ENCODE measurements at places on chromosomes 12 and 14. TPM values are rescaled to one million over a fixed set of nuclear protein-coding genes. Genes with fewer than 3 reads are reported as not detected.

DNA sequence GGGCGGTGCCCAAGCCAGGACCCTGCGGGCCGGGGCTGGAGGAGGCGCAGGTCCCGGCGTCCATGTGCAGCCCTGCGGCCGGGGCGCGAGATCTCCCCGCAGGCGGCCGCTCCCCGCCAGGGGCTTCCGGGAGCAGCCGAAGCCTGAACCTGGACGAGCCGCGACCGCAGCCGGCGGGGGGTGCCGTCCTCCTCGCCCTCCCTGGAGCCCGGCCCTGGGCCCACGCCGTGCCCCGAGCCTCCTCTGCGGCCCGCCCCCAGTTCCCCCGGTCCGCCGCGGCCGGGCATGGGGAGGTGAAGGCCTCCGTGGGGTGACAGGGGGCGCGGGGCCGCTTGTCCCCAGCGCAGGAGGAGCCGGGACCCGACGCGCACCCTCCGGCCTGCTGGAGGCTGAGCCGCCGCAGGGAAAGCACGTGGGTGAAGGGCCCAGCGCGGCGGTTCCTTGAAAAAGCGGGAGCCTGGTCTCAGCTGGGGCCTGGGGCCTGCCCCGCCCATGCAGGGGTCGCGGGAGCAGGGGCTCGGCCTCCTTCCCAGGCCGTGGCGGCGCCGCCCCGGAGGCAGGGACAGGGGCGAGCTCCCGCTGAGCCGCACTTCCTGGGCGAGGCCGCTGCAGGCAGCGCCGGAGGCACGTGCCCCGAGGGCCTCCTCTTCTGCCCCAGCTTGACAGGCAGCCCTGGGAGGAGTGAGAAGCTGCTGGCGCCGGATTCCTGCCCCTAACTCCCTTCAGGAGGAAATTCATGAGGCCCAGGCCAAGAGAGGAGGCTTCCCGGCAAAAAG, 55.6 kb upstream of the PPP2R5C start:
- ATAC-seq = peak; percentile 62

DNA sequence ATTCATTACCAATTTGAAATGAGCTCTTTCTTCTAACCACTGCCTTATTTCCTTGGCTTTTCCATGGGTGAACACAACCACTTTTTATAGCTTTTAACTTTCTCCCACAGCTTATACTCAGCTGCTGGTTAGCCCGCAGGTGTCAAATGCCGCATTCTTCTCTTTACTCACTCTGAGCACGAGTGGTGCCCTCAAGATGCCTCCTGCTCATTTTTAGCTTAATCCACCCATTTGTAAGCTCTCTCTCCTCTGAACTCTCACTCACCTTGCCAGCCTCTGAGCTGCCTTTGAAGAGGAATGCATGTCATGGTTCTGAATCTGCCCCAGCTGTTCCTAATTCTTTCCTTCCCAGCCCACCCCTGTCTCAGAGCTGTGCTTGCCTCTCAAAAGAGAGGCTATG, 449.4 kb upstream of the PRICKLE1 start:
- no peak for ATAC-seq

DNA sequence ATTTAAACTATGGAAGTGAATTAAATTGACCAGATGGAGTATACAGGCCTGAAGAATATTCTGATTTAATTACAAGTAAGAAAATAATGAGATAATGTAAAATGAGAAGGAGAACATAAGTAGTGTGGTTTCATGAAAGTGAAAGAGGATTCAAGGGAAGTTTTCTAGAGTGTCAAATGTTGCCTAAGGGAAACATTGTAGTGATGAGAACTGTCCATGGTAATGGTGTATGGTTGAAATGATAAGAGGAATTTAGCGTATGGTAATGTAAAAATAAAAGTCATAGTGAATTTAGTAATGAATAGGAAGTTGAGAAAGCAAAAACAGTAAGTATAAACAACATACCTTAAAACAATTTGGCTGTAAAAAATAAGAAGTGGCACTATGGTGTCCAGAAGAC, 1954.6 kb upstream of the FLRT2 start:
- ATAC-seq = no peak

DNA sequence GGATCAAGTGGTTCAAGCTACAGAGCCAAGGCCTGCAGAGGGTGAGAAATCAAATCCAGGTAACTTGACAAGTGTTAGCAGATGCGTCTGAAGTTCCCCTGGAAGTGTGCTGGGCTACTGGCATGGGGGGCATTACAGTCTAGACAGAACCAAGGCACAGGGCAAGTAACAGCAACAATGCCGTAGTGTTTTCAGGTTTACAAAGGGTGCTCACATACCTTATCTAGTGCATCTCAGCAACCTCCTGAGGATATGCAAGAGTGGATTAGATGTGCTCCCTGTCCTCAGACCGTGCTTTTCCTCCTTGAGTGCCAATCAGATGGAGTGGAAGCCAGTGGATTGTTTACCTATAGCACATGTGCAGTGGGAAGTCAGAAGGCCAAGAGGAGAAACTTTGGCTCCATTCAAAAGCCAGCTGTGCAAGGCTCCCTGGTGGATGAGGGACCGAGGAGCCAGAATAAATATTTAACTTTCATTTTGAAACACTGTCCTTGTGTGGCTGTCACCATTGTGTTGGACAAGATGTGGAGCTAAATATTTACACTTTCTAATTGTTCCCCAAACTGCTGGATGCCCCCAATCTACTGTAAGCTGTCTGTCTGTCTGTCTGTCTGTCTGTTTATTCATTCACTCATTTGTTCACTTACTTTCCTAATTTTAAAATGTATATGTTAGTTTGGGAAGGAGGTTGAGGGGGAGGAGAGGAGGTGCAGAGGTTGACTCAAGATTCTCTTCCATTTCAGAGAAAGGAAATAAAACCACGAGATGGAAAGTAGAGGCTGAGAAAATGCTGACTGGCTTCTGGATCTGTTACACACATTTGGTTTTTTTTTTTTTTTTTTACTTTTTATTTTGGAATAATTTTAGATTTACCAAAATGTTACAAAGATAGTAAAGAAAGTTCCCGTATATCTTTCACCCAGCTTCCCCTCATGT, 184.0 kb upstream of the PARP11 start:
- no peak for ATAC-seq

SCNN1A gene
- total RNA-seq = 1.4 TPM

GRCh38 chr14:93173943-93174395, 10.7 kb downstream of the MOAP1 start:
- peak; percentile 92 for ATAC-seq

DNA sequence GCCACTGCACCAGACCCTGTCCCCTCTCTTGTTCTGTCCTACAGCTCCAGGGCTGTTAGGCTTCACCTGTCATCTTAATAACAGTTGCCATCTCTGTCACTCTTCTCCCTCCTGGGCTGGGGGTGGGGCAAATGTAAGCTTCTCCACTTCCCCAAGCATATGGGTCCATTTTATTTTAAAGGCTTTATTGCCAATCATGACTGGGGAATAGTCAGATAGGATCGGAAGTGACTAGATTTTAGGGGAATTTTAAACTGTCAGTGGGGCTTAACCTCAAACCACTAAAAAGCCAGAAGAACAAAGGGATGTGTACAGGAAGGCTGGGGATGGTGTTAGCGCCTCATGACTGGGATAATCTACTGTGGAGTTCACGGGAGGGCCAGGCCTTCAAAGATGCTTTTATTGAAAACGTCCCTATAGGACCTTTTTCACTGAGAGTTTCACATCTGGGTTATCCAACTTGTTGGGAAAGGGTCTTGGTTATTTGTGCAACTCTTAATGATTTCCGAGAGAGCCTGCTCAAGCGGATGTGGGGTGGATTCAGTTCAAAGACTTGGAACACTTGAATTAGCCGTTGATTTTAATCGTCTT, 41.6 kb downstream of the CHST11 start:
- no peak for ATAC-seq

DNA sequence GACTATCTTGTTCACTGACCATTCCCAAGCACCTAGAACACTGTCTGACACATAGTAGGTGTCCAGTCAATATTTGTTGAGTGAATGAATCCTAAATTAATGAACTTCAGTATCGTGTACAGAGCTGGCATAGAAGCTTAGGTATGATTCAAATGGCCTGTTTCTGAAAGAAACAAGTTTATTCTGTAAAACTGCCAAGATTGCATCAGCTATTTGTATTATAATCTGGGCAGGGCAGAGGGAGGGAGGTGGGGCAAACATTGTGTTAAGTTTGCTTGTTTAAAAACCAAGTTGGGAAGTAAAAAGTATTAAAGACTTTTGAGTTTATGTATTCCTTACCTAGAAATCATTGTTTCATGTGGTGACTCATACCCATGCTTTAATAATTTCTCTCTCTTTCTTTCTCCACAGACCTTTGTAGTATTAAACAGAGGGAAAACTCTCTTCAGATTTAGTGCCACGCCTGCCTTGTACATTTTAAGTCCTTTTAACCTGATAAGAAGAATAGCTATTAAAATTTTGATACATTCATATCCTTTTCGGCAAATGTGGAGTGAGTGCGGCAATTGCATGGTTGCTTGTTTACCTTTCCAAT, 92.8 kb downstream of the SCN8A start:
- peak; percentile 70 for ATAC-seq

DNA sequence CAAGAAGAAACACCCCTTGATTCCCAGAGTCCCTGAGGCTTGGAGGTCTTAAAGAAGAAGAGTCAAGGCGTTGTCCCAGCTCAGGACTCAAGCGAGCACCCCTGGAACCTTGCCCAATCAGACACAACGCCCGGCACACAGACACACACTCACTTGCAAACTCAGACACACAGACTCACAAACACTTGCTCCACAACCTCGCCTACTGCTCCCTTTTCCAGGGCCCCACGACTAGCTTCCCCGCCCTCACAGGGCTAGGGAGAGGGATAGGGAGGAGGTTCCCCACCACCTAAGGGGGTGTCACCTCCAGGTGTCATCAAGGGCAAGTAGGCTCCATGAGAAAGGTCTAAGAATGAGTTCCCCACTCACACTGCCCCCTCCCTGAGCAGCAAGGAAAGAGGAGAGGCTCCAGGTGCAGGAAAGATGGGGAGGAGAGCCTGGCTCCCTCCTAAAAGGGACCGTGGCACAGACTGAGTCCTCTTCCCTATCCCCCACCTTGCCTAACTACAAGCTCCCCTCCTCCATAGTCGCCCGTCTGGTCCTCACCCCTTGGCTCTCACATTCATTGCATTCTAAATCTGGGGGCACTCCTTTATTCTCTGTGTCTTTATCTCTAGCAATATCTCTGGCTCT, 717 bp downstream of the WNT10B start:
- no peak for ATAC-seq

- no peak for ATAC-seq
These were observed 18.1 kb downstream of the SSH1 start for GRCh38 chr12:108839018-108839889.

All from motor neuron (in vitro differentiated cells).